ENCODE measurements at places on chromosomes 2 and 18.

DNA sequence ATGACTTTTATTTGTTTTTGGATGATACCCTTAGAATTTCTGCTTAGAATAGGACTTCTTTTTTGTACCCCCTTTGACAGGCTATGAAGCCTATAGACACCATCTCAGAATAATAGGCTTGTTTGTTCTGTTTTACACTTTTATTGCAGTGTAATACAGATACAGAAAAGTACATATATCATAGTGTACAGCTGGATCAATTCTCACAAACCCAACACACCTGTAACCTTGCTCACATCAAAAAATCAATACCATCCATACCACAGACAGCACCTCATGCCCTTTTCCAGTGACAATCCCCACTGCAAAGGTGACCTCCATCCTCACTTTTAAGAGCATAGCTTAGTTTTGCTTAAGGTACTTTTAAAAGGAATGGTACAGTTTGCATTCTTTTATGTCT, 14.8 kb downstream of the EML6 start:
- no peak for DNase-seq

GRCh38 chr2:109193807-109194619, 65.0 kb downstream of the SH3RF3 start:
- no peak for DNase-seq

DNA sequence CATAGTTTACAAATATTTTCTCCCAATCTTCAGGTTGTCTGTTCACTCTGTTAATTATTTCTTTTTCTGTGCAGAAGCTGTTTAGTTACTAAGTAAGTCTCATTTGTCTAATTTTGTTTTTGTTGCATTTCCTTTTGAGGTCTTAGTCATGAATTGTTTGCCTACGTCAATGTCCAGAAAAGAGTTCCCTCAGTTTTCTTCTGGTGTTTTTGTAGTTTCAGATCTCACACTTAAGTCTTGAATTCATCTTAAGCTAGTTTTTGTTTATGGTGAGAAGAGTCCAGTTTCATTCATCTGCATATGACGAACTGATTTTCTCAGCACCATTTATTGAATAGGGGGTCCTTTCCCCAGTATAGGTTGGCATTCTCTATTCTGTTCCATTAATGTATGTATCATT, 1252.2 kb upstream of the TMEFF2 start:
- no peak for DNase-seq

GRCh38 chr18:70432804-70433400, 144.1 kb downstream of the SOCS6 start:
- no peak for DNase-seq

GRCh38 chr2:47019961-47020681, 104.5 kb upstream of the MCFD2 start:
- no peak for DNase-seq

DNA sequence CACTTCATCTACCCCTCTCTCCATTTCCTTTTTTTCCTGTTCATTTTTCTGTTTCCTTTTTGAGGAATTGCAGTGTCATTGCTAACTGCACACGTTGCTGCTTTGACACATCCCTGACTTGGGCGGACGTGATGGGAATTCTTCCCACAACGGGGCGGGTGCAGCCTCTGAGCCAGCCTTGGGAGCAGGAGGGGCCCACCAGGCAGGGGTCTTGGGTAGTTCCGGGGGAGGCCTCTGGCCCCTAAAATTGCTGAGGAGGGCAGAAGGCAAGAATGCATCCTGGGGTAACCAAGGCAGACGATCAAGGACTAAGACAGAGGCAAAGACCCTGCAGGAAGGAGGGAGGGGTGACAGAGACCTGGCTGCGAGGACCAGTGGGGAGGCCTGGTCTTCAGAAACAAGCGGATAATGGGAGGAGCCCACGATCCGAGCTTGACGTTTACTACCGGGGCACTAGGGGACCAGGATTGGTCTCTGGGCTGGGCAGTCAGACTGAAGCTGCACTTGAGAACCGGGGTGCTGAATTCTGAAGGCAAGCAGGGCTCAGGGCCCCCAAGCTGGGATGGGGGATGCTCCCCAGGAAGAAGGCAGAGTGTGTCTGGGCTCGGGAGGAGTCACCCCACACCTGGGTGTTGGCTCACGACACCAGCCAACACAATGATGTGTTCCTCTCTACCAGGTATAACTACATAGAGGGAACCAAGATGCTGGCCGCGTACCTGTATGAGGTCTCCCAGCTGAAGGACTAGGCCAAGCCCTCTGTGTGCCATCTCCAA, 14.8 kb upstream of the CNDP1 start:
- no peak for DNase-seq

GRCh38 chr2:240392084-240392947, 43.1 kb upstream of the GPC1 start:
- DNase-seq: no peak

DNA sequence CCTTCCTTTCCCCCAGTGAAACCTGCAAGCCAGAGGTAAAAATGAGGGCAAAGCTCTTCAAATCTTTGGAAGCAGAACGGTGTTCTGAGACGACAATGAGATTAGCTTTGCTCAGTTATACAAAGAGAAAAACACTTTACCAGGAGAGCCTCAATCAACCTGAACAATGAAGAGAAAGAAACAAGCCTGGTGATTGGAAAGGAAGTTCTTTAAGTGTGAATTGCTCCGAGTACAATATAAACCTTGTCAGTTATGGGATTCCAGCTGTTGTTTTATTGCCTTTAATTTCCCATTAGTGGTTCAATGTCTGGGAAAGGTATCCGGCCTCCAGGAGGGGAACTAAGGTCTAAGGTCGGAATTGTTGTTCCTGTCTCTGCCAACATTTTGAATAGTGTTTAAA, 901.6 kb downstream of the EPHA4 start:
- no peak for DNase-seq

Measured in activated T-helper 9 cell treated with anti-CD3 and anti-CD28 coated beads, Interleukin-2, amount 50 U/mL, for 16 hours (primary cell).